A172 (cell line): ENCODE measurements at places on chromosomes 16 and 17. TPM values are rescaled to one million over a fixed set of nuclear protein-coding genes. Genes with fewer than 3 reads are reported as not detected.

GRCh38 chr17:3017936-3018335, 45.5 kb downstream of the OR1D5 start:
- no peak for DNase-seq

TK1 gene
- 152 and 239 TPM in 2 replicates for total RNA-seq

- DNase-seq = no peak
These were observed 29.7 kb upstream of the PHB1 start for GRCh38 chr17:49444384-49444783.

SLC4A1 gene
- total RNA-seq = not detected in 2 replicates

SDR42E1 gene
- 0.03 and 0.14 TPM in 2 replicates for total RNA-seq

GRCh38 chr16:11916524-11917285, 949 bp upstream of the GSPT1 start:
- DNase-seq = peak; percentile 82

DNA sequence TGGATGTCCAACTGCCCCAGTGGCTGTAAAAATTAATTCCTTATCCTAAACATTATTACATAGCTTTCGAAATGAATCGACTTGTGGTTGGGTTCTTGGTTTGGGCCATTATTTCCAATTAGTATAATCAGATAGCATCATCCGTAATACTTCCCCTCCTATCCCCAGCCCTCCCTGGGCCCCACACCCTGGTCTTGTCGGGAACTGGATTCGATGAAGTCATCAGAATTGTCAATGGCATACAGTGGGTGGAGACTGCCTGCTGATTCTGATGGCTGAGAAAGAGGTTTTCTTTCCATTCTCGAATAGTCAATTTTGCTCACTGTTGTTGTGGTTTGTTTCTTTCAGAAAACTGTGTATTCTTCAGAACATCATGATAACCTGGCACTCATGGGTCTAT, 395.1 kb downstream of the SEC14L1 start:
- peak; percentile 32 for DNase-seq
